NCI-H446 treated with DMSO at 0.1 percent for 48 hours (cell line): ENCODE measurements at places on chromosomes 13 and 19.

DNA sequence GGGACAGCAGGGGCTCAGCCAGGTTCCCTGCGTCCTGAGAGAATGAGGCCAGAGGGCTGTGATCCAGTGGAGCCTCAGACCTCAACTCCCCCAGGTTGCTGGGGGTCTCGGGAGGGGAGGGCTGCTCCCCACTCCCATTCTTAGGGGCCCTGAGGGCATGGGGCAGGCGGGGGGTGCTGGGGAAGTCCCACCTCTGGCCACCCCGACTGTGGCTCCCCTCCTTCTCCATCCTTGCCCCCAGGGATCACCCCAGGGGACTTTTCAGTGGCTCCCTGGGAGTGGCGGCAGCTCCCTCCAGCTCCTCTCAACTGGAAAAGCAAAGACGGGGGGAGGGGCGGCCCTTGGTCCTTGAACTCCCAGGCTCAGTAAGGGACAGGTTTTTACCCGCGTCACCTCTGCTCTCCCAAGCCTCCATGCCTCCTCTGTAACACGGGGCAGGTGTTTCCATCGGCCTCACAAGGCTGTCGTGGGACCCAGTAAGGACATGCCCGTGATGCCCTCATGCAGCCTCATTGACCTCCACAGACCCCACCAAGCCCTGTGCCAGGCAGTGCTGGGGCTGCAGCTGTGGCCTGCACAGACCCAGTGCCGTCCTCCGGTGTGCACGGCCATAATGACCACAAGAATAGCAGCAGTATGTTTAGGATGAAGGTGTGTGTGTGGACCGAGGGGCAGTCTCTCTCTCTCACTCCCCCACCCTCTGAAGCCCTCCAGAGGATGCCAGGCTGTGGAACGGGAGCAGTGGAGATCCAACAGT is 11.6 kb upstream of the TOMM40 start:
- DNase-seq = no peak

DNA sequence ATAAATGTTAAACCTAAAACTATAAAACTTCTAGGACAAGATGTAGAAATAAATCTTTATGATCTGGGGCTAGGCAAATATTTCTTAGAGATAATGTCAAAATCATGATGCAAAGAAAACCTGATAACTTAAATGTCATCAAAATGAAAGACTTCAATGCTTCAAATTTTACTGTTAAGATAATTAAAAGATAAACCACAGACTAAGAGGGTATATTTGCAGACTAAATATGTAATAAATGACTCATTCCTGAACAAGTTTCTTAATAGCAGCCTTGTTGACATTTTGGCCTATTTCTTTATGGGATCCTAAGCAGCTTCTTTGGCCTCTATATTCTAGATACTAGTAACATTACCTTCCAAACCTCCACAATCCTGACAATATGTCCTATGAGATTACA is 2878.3 kb upstream of the PCDH20 start:
- no peak for DNase-seq

GRCh38 chr13:36382030-36382429 is 35.8 kb upstream of the SPART start:
- no peak for DNase-seq

- DNase-seq = no peak
These were observed 17.5 kb downstream of the SLC1A6 start for GRCh38 chr19:14961956-14962685.

- no peak for DNase-seq
These were observed 2.7 kb downstream of the PRKACA start for GRCh38 chr19:14114854-14115253.

- DNase-seq = peak; percentile 37
These were observed 1707.6 kb upstream of the SLC10A2 start for GRCh38 chr13:104773775-104774174.

- DNase-seq = no peak
These were observed 37.6 kb upstream of the FLT1 start for GRCh38 chr13:28532388-28533124.
